Spinal cord (tissue), 10 donors: ENCODE measurements at places on chromosomes 1 and 21. TPM values are rescaled to one million over a fixed set of nuclear protein-coding genes. Genes with fewer than 3 reads are reported as not detected.

DNA sequence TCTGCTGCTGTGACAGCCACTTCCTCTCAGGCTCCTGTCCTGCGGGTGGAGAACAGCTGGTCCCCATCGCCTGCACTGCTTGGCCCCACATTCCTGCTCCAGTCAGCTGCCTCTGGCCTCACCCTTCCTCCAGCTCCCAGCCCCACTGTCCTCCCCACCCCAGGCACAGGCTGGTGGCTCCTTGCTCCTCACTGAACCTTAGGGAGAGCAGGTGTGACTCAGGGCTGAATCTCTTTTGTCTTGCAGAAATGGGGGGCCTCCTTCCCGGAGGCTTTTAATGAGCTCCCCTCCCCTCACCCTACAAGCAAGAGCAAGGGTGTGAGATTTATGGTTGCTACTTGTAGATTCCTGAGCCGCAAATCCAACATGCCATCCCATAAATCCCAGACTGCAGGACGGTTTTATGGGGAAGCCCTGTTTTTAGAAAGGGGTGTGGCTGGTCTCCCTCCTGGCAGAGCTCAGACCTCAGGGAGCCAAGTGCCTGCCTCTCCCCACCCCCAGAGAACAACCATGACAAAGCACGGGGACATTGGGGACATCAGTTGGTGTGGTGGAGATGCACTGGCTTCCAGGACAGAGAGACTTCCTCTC is 15.2 kb downstream of the CDK18 start:
- DNase-seq: no peak

DNA sequence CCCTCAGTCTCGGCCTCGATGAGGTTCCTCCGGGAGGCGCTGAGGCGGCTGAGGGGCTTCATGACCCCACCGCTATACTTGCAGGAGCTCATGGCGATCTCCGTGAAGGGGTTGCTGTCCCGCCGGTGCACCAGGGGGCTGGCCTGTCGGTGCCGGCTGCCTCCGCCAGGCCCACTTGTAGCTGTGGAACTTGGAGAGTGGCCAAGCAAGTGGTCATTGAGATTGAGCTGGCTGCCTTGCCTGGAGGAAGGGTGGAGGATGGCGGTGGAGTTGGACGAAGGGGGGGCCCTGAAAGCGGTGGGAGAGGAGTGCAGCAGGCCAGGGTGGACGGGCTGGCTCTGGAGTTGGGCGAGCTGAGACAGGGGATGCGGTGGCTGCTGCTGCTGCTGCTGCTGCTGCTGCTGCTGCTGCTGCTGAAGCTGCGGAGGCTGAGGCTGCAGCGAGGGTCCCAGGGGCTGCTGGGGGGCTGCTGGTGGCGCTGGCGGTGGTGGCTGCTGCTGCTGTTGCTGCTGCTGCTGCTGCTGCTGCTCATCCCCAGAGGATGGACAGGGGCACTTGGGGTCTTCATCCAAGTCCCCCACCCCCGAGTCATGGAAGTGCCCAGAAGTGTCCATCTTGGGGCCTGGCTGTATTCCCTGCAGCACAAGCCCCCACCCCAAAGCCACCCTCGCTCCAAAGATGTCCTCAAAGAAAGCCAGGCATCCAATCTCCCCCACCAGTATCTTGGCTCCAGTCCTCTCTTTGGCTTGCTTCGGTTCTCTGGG is 548 bp downstream of the KCNN3 start:
- no peak for DNase-seq

- no peak for DNase-seq
Measured at GRCh38 chr1:89200663-89201062, 1.9 kb upstream of the GBP4 start.

GRCh38 chr1:234770924-234771540 is 161.1 kb upstream of the IRF2BP2 start:
- DNase-seq: no peak

DNA sequence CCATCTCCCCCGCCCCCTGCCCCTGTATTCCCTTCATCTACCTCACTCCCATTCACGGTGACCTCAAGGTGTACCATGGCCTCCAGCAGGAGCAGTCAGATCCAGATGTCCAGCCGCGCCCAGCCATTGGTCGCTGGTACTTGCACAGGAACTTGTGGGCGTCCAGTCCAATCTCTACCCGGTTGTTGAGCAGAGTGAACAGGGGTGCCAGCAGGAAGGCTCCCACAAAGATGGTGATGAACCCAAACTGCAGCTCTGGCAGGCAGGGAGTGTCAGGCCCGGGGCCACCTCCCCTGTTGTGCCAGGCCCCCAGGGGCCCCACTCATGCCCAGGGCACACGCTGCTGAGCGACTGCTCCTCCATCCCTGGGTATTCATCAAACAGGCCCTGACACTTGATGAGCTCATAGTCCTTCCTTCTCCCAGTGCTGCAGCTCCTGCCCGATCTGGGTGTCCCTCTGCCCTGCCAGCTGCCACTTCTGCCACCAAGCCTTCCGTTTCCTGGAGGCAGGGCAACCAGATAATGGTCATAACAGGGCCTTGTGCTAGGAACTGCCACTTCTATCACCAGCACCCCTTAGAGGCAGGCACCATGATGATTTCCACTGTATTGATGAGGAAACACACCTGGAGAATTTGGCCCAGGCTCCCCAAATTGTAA is 5.7 kb upstream of the ARHGEF19 start:
- no peak for DNase-seq

- no peak for DNase-seq
Measured at GRCh38 chr1:111486431-111486830, 12.6 kb downstream of the C1orf162 start.

DNA sequence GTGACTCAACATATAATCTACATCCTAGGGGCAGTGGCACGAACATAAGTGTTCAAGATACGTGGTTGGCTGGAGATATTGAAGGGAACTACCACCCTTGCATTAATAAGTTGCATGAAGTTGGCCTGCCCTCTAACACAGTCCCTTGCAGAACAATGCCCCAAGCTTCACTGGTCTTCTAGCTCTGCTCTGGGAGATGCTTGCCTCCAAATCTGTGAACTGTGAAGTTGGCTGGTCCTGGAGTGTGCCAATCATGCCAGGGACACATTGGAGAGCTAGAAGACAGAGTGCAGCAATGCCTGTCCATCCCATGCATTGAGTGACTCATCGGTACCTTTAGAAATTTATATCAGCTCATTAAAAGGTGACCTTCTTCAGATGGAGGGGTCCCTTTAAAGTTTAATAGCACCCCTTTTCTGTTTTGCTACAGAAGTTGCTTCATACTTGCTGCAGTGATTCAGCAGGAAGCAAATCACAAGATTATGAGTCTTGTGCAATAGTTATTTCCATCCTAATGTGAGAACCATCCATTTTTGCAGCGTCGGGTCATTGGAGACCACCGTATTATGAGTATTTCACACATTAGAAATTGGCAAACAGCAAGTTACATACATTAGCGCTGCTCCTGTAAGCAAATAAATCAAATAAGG is 55.2 kb upstream of the KAZN start:
- DNase-seq: peak; percentile 74

DNA sequence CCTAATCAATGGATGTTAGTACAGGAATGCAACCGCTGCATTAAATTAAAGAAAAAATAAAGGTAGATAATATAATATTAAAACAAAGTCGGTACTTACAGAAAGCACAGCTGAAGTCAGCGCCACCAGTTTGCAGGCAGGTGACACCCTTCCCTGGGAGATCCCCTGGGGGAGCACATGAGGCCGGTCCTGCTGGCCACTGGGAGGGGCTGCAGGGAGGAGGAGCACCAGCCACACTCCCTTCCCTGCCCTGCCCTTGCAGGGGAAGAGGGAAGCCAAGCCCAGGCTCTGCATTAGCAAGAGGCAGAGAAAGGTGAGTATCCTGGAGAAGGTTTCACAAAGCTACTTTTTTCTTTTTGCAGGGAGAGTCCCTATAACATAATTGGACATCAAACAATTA is 507.0 kb downstream of the AJAP1 start:
- no peak for DNase-seq

DNA sequence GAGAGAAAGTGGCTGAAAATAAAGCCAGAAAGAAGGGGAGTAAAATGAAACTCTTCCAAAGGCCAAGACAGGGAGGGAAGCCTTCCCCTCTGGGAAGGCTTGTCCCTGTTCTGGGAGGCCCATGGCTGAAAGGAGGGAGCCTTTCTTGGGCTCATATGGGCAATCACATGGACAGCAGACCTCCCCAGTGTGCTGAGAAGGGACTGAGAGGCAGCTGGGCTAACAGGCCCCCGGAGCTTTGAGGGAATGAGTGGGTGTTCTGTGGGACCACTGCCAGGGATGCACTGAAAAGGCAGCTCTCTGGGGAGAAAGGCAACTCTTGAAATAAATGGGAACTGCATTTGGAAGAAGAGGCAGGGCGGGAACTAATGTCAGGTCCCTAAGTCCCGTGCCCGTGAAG is 39.1 kb downstream of the KANK4 start:
- DNase-seq: peak; percentile 50

- DNase-seq: no peak
Measured at GRCh38 chr1:168480997-168481396, 62.8 kb downstream of the XCL2 start.

DNA sequence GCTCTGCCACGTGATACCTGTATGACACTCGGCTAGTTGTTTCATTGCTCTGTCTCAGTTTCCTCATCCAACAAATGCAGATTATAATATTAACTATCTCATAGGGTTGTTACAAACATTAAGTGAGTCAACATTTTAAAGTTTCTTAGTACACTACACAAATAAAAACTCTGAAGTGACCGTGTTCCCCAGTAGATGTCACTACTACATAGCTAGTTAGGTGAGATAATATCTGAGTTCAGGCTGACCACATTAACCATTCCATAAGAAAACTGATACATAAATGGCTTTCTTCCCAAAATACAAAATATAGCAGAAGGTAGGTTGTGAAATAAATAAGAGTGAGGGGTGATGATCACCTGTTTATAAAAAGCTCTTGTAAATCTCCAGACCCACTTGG is 214.1 kb downstream of the NUF2 start:
- DNase-seq: no peak

Gene GPR161
- polyA plus RNA-seq: 22.7 TPM

Gene RPTN
- not detected for polyA plus RNA-seq

Gene NTNG1
- polyA plus RNA-seq: 24.5 TPM

Gene FBXO2
- polyA plus RNA-seq: 45.0 TPM
